Activated CD4-positive, alpha-beta T cell treated with anti-CD3 and anti-CD28 coated beads for 36 hours (primary cell): ENCODE measurements at places on chromosomes 3 and 15. TPM values are rescaled to one million over a fixed set of nuclear protein-coding genes. Genes with fewer than 3 reads are reported as not detected.
A peak's percentile ranks its signal among the peaks of the same experiment; 100 is the strongest.

- no peak for DNase-seq
These were observed 211.7 kb upstream of the GADL1 start for GRCh38 chr3:31106204-31106603.

GRCh38 chr3:183193762-183194689 lies 31.5 kb upstream of the LAMP3 start:
- no peak for DNase-seq

DNA sequence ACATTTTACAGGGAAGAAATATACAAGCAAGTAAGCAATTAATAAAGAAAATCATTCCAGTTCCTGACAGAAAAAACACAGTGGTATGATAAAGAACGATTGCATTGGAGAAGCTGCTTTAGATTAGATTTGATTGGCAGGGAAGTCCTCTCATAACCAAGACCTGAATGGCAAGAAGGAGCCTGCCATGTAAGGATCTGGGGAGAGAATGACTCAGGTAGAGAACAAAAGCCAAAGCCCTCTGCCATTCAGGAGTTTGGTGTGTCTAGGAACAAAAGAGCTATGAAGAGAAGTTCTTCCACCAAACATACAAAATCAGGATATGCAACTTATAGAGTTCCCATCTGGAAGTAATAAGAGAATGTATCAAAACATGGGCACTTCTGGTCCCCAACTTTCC lies 57.6 kb downstream of the SIDT1 start:
- DNase-seq, result no peak

GRCh38 chr3:197002701-197003454 lies 26.7 kb downstream of the MELTF start:
- DNase-seq, result peak; percentile 90

Gene P2RY12
- total RNA-seq, result not detected

- no peak for DNase-seq
These were observed 7.9 kb upstream of the BNC1 start for GRCh38 chr15:83292317-83292716.

Gene GABRA5
- total RNA-seq, result not detected

- DNase-seq, result no peak
These were observed 26.8 kb downstream of the POLG start for GRCh38 chr15:89307791-89308190.

DNA sequence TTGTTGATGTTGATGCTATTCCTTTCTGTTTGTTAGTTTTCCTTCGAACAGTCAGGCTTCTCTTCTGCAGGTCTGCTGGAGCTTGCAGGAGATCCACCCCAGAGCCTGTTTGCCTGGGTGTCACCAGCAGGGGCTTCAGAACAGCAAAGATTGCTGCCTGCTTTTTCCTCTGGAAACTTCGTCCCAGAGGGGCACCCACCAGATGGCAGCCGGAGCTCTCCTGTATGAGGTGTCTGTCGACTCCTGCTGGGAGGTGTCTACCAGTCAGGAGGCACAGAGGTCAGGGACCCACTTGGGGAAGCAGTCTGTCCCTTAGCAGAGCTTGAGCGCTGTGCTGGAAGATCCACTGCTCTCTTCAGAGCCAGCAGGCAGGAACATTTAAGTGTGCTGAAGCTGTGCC lies 303.2 kb downstream of the ZIC1 start:
- no peak for DNase-seq

DNA sequence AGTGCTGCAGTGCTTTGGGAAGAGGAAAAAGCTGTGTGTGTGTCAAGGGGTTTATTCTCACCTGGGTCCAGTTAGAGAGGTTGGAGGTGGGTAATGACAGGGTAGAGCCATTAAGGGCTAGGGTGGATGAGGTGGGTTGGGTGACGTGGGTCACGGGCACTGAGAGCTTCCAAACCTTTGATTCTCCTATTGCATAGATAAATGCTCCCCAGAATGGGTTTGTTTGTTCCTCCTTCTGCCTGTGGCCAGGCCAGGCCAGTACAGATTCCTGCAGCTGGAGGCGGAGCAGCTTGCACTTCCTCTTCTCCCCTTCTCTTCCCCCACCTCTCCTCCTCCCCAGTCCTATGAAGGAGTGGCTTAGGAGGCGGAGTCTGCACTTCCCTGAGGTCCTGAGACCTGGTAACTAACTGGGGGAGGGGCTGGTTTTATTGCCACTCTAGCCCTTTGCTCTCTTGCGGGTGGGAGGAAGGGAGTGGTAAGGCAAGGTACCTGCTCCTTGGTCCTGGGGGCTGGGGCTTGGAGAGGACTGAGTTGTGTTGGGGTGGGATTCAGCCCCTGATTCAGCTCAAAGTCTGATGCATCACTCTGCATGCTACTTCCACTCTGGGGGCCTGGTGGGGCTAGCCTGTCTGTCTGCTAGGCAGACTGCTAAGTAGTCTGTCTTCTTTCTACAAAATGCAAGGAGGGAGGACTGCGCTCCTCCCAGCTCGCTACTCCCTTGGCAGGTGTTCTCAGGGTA lies 3.5 kb downstream of the SPINT1 start:
- DNase-seq, result no peak

DNA sequence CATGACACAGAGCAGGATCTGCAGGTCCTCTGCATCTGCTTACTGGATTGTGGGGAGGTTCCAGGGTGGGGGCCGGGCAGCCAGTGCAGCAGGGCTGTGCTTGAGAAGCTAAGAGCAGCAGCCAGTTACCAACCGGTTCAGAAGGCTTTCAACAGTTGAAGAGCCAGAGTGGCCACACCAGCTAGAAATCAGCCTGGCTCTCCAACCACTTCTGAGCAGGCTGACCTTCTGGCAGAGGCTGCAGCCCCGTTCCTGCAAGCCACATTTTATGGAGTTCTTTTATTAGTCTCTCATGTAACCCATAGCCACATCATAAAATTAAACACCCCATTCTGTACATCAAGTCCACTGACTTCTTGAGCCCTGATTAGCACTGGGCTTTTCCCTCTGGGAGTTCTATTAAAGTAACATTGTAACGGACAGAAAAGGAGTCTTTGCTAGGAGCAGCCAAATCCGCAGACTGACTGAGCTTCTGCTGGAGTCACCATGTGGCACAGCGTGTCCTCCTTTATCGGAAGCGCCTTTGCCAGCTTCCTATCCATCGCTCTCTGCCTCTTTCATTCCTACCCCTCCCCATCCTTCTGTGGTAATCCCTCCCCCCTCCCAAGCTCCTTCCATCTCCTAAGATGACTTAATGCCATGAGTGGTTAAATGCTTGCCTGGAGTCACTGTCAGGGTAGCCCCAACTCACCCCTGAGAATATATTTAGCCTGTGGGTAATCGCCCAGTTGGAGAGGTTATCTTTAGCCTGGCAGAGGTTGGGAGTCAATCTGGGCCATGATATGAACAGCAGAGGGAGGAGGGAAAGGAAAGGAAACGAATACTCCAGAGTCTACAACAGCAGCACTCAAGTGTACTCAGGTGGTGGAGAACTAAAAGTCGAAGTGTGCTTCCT lies 138.5 kb upstream of the HES1 start:
- DNase-seq, result no peak

GRCh38 chr3:55369141-55369847 lies 117.8 kb downstream of the WNT5A start:
- DNase-seq, result no peak

DNA sequence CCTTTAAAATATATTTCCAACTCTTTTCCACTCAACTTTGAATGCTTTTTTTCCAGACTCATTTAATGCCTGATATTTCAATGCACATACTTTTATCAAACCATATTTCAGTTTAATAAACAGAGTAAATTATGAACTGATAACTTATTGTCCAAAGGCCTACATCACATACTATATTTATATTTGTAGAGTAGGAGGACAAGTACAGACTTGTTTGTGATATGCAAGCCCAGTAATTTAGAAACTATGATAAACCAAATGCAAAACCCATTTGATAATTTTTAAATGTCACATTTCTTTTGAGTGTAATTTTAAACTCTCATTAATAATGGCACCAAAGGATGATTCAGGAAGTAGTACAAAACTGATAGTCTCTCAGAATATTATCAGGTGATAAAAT lies 3.3 kb downstream of the RFX7 start:
- DNase-seq, result no peak

DNA sequence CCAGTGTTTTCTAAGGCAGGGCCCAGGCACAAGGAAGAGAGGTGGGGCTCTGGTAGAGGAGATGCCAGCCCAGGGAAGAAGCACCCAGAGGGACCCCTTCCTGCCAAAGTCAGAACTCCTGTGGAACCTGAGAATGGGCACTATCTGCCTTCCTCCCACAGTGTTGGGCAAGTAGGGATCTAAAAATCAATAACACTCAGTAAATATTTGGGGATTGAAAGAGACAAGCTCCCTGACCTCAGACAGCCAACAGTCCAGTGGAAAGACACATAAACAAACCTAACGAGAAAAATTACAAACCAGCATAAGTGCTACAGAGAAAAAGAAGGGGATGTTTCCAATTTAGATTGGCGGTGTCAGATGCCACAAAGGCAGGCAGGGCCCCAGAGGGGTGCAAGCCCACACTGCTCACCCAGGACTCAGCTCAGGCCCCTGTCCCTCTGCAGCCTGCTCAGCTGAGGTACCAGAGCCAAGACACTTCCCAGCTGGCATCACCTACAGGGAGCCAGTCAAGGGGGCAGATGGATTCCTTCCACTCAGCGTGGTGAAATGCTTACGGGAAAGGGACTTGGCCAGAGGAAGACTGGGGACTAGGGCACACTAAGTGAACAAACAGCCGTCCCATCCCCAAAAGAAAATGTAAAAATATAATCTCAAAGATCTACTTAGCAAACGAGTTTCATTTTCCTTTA lies 15.9 kb downstream of the ADCY5 start:
- no peak for DNase-seq

DNA sequence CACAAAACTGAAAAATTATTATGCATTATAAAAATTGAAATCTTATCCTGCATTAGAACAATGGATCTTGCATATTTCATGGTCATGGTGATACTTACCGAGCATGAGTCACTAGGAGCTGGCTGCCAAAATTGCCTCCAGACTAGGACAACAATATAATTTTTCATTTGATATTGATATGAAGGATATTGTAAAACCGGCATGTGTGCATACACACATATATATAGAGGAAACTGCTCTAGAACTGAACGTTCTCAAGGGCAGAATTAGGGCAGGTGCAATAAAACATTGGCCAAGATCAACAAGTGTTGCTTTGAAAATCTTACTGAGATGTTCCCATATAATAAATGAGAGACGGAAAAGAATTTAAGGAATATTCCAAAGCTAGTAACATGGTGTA lies 319.4 kb upstream of the POU1F1 start:
- no peak for DNase-seq

DNA sequence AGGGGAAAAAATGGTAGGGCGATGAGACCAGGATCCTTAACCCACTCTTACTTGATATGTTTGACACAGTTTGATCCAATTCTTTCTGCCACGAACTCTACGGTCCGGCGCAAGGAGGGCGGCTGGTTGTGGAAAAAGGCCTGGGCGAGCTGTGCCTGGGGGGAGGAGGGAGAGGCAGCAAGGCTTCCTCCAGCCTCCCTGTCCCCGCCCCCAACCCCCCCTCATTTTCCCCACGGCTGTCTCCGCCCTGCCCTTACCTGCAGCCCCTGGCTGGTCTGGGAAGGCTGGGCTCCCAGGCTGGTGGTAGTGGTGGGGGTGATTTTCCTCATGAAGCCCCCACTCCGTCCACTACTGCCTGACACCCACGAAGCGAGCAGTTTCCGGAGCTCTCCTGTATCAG lies 8.0 kb downstream of the CDAN1 start:
- DNase-seq, result no peak

Gene FRMD4B
- total RNA-seq, result 8.0 TPM

Gene STRIT1
- total RNA-seq, result not detected

Gene SEMA3B
- total RNA-seq, result 1.6 TPM

DNA sequence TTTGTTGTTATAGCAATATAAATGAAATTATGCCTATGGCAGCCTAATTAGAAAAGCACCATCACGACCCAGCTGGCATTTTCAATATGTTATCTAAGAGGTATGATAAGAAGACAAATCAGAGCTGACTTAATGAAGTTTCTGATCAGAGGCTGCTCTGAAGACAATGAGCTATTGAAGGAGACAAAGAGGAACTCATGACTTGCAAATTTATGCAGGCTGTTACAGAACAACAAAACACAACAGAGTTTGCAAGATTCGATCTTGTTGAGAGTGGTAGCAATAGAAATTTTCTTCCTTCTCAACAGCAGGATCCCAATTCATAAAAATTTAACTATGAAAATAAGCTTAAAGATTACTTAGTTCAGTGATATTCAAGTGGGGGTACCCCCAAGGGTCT lies 7.7 kb downstream of the CCDC54 start:
- no peak for DNase-seq

DNA sequence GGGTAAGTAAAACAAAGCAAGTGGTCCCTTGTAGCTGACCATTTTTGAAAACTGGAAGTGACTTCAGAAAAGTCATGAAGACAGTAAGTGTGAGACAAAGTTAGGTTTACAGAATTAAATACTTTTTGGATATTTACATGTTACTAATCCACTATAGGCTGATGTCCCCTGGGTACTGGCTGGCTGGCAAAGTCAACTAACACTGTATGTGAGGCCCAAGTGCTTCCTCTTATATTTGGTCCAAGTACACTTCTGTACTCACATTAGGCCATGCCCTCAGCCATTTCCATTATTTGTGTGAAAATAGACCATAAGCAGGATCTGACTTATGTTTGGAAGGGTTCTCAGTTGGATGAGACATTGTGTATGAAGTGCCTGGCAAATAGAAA lies 5.5 kb upstream of the LEKR1 start:
- no peak for DNase-seq

Gene TMC3
- total RNA-seq, result not detected

- DNase-seq, result no peak
These were observed 648.3 kb upstream of the CFAP20DC start for GRCh38 chr3:59698091-59698490.

- no peak for DNase-seq
These were observed 7.3 kb upstream of the LEKR1 start for GRCh38 chr3:156818890-156819289.

GRCh38 chr3:183151821-183152351 lies 10.6 kb downstream of the LAMP3 start:
- DNase-seq, result no peak

Gene GPR27
- 1.2 TPM for total RNA-seq

Gene NR2E3
- total RNA-seq, result not detected

DNA sequence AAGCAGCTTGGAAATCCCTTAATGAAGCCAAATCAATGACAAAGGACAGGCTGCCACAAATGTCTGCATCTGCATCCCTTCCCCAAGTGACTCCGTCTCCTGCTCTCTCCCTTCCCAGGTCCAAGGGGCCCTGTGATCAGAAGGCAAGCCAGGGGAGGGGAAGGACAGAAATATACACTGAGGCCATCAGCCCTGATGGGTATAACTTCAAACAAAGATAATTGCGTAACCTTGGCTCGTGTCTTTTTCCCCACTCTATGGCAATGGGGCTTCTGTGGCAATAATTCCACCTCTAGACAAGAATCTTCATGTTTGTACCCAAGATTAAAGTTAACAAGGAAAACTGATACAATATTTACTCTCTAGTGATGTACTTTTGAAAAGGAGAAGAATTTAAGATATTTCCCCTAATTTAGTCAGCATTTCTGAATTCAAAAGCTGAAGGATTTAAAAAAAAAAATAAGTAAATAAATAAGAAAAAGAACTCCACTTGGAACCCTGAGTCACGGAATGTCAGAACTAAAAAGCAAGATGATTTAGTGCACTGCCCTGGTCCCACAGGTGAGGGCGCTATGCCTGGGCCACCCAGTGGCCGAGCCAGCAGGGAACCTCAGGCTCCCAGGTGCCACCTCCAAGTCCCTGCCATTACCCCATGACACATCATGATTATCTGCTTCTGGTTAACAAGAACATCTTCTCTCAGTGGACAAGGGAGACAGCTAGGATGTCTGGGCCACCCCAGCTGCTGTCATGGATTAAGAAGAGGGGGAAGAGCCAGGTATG lies 154.5 kb downstream of the STT3B start:
- no peak for DNase-seq

Gene FGF12
- not detected for total RNA-seq
